Fibroblast of skin of left quadriceps (primary cell): ENCODE measurements at places on chromosomes 16 and 17.

GRCh38 chr17:81603846-81604610 is 32.9 kb downstream of the NPLOC4 start:
- no peak for DNase-seq

- DNase-seq, result no peak
Measured at GRCh38 chr16:22671301-22672076, 142.5 kb upstream of the HS3ST2 start.

- DNase-seq, result peak; percentile 73
Measured at GRCh38 chr16:51392521-51393187, 241.6 kb upstream of the SALL1 start.

- peak; percentile 45 for DNase-seq
Measured at GRCh38 chr17:68101075-68101986, 65.8 kb downstream of the KPNA2 start.

GRCh38 chr17:79993390-79994227 is 42.1 kb downstream of the TBC1D16 start:
- peak; percentile 92 for DNase-seq

- DNase-seq, result no peak
Measured at GRCh38 chr17:21368545-21369246, 7.5 kb upstream of the KCNJ12 start.

- DNase-seq, result no peak
Measured at GRCh38 chr17:18974407-18975149, 22.6 kb downstream of the SLC5A10 start.

DNA sequence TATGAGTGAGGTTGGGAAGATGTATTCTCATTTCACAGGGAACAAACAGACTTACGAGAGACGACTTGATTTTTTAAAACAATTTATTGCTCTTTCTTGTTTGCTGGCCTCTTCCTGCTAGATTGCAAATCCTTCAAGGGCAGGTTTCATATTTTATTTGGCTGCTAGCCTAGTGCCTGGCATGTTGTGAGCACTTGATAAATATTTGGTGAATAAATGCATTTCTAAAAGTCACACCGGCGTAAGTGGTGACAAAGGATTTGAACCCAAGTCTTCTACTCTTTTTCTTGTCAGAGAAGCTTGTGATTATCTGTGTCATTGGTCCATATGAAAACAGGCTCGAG is 1.4 kb downstream of the WWP2 start:
- no peak for DNase-seq

DNA sequence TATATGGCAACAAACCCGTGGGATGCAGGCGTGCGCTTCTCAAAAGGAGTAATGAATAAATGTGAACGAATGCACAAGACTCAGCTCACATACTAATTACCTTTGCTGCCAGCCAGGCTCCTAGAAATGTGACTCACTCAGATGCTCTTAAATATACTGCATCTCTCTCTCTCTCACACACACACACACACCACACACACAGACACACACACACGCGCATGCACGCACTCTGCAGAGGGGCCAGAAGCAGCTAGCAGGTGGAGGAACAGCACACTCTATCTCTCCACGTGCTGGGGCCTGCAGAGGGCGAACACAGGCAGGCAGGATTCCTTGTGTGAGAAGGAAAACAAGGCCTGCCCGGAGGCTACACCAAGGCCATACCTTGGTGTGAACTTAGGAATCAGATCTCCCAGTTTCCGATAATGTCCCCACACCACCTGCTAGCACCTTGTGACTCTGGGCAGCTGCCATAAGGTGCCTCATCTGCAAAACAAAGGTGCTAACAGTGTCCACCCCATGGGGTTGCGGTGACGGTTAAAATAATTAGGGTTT is 5.3 kb downstream of the GPRC5B start:
- no peak for DNase-seq

DNA sequence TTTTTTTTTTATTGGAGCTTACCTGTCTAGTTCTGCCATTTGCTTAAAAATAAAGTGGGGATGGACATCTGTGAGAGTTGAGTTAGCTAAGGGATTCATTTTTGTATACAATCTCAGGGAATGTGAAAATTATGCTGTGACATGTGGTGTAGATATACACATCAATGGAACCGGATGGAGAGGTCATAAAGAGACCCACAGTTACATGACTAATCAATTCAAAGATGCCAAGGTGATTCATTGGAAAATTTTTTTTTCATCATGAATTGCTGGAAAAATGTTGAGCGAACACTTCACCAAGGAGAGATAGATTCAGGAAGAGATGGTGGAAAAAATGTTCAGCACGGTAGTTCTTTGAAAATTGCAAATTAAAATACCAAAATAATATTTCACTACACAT is 605.4 kb upstream of the KIF2B start:
- DNase-seq, result no peak

- DNase-seq, result no peak
Measured at GRCh38 chr17:39722104-39722503, 8.2 kb downstream of the MIEN1 start.

- no peak for DNase-seq
Measured at GRCh38 chr17:60671482-60671881, 6.2 kb upstream of the BCAS3 start.

GRCh38 chr16:67447508-67448076 is 16.7 kb downstream of the HSD11B2 start:
- no peak for DNase-seq

DNA sequence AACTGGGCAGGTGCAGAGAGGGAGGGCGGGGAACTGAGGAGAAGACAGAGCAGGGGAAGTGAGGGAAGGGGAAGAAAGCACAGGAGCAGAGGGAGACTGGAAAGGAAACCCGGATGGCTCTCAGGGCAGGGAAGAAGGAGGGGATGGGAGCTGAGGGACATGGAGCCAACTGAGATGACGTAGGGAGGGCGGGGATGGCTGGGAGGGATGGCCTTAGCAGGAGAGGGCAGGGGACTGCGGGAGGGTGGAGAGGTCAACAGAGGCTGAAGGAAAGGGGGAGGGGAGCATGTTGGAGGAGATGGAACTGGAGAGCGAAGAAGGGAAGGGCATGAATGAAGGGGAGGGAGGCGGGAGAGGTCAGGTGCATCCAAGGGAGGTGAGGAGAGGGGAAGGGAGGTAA is 81.9 kb downstream of the KCNJ12 start:
- DNase-seq, result no peak

GRCh38 chr16:67773569-67774456 is 32.5 kb downstream of the RANBP10 start:
- no peak for DNase-seq

GRCh38 chr17:39132192-39132610 is 19.2 kb downstream of the PLXDC1 start:
- DNase-seq, result peak; percentile 82

- DNase-seq, result no peak
Measured at GRCh38 chr16:1818204-1818872, 8.3 kb downstream of the HAGH start.

DNA sequence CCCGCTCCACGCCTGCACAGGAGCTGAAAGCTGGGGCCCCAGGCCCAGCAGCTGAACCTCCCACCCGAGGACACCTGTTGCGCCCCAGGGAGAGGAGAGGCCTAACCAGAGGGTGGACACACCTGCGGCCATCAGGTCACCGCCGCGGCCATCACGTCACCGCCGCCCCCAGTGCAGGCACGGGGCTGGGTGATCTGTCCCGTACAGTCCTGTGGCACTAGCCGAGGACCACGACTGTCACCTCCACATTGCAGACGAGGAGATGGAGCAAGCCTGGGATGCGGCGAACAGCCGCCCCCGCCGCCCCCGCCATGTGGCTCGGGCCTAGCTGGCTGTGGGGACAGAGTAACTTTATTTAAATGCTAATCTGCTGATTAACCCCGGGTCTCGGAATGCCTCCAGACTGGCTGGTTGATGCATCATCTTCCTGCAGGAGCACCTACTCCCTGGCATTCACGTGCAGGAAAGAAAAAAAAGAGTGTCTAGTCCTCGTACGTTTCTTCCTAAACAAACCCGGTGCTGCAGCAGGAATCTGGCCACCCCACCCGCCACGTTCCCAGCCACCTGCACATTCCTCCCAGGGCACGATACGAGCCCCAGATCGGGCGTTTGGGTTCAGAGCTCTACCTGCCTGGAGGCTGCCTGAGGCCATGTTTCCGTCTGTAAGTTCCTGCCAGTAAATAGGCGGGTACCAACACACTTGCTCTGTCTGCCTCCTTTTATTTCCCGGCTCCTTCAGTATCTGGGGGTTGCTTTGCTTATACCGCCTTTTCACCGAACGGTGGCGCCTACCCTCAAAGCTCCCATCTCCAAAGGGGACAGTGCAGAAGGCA is 29.9 kb downstream of the PIEZO1 start:
- DNase-seq, result no peak

DNA sequence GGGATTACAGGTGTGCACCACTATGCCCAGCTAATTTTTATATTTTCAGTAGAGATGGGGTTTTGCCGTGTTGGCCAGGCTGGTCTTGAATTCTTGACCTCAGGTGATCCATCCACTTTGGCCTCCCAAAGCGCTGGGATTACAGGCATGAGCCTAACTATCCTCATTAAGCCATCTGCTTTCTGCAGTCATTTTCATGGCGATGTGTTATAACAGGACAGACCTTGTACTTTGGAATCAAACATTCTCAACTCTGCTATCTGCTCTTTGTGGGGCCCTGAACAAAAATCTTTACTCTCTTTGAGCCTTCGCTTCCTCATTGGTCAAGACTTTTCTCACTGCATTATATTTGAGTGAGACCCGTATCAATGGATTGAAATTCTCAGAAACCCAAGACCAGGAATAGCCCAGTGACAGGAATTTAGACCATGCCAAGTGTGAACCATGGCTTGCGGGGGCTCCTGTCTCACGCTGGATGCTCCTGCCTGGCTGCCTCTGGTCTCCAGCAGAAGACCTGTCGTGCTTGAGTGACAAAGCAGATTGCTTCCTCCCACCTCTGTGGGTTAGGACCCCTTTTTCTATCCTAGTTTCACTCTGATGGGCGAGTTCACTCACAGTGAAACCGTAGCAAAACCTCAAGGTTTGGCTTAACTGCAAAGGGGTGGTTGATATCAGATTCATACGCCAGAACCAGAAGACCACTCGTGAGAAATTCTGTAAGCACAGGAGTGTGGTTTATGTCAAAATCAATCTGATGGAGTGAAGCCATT is 519.1 kb downstream of the MAF start:
- DNase-seq, result no peak

DNA sequence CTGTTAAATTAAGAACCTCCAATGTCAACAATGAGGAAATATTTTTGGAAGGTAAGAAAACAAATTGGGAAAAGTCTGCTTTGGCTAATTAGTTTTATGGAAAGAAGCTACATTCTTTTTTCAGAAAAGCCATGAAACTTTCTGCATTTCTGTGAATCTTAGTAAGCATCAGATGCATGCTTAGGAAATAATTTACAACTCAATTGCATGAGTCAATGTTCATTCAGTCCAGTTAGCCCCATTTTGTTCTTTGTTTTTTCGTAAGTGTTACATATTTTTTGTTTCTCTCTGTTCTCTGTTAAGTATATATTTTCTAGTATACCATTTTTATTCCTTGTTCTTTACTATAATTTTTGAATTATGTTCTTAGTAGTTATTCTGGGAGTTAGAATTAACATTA is 195.2 kb upstream of the KIF2B start:
- peak; percentile 62 for DNase-seq

DNA sequence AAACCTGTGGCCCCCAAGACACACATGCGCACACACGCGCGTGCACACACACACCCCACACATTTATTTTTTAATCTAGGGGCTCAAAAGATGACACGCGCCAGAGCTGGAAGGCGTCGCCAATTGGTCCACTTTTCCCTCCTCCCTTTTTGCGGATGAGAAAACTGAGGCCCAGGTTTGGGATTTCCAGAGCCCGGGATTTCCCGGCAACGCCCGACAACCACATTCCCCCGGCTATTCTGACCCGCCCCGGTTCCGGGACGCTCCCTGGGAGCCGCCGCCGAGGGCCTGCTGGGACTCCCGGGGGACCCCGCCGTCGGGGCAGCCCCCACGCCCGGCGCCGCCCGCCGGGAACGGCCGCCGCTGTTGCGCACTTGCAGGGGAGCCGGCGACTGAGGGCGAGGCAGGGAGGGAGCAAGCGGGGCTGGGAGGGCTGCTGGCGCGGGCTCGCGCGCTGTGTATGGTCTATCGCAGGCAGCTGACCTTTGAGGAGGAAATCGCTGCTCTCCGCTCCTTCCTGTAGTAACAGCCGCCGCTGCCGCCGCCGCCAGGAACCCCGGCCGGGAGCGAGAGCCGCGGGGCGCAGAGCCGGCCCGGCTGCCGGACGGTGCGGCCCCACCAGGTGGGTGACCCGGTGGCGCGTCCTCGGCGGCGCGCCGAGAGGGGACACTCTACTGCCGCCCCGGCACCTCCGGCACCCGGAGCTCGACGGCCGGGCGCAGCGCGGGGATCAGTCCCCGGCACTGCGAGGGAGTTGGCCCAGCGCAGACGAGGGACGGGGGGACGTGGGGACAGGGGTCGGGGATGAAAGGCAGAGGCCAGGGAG is at the start of gene STAT5A:
Gene STAT5A, plus strand, starts transcription at position 522 of the 826 bp plus-strand sequence. CDS start 914 bp downstream, outside the sequence.
- DNase-seq, result no peak

GRCh38 chr16:66057057-66057456 is 309.4 kb upstream of the CDH5 start:
- no peak for DNase-seq

GRCh38 chr16:88406096-88407041 is 23.6 kb downstream of the ZNF469 start:
- no peak for DNase-seq

DNA sequence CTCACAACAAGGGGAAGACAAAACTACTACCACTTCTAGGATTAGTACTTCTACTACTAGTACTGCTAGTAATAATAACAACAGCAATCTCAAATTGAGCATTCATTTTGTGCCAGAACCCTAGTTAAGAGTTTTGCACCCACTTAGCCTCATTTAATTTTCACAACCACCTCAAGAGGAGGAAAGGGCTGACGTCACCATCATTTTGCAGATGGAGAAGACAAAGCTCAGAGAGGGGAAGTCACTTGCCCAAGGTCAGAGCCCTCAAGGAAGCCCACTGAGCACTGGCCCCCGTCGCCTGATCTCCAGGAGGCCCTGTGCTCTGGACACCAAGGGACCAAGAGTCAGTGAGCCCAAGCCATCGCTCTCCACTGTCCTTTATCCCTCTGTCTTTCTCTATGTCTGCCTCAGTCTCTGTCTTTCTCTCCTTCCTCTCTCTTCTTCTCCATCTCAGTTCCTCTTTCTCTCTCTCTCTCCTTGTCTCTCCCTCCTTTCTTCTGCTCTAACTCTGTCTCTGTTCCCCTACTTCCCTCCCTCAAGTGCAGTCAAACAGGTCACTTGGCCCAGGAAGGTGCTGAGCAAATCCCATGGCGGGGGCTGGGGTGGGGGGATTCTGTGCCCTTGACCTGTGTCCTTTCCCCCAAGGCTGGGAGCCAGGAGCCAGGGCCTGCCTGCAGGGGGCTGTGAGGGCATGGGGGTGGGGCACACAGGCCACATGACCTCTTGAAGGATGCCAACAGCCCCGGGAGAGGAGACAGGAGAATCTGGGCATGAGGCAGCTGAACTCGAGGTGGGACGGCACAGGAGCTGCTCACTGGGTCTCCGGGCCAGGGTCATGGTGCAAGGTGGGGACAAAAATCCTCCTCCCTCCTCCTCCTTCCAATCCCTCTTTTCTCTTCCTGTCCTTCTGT is 11.2 kb upstream of the NGFR start:
- DNase-seq, result no peak
